GM12865 (cell line): ENCODE measurements at places on chromosomes 3 and 15.

DNA sequence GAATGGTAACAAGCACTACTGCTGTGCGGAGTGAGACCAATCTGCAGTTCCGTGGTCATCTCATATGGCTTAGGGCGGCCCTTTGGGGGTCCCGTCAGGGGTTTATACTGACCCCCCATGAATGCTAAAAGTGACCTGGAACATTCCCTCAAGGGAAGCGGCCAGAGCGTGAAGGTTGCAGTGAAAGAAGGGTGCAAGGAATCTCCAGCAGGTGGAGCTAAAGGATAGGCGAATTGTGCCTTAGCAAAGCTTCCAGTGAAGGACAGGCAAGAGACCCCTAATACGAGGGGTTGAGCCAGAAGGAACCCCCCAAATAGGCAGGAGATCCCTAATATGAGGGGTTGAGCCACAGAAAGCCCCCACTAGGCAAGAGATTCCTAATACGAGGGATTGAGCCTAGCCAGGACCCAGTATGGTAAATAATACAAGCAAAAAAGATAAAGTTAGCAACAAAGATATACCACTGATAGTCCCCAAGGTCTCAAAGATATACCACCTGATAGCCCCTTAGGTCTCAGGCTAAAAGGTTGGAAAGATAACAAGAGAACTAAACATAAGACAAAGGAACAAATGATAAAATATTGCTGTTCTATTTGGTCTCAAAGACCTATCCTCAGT lies 32.8 kb downstream of the ZNF589 start:
- DNase-seq = peak; percentile 74

- DNase-seq = peak; percentile 59
Measured at GRCh38 chr15:76711351-76711827, 193.8 kb downstream of the SCAPER start.

- no peak for DNase-seq
Measured at GRCh38 chr3:52531860-52532516, 1.7 kb downstream of the NT5DC2 start.

GRCh38 chr3:142501004-142501926 lies 53.4 kb upstream of the XRN1 start:
- no peak for DNase-seq

- peak; percentile 65 for DNase-seq
Measured at GRCh38 chr3:171187706-171188290, 161.3 kb upstream of the SLC2A2 start.

DNA sequence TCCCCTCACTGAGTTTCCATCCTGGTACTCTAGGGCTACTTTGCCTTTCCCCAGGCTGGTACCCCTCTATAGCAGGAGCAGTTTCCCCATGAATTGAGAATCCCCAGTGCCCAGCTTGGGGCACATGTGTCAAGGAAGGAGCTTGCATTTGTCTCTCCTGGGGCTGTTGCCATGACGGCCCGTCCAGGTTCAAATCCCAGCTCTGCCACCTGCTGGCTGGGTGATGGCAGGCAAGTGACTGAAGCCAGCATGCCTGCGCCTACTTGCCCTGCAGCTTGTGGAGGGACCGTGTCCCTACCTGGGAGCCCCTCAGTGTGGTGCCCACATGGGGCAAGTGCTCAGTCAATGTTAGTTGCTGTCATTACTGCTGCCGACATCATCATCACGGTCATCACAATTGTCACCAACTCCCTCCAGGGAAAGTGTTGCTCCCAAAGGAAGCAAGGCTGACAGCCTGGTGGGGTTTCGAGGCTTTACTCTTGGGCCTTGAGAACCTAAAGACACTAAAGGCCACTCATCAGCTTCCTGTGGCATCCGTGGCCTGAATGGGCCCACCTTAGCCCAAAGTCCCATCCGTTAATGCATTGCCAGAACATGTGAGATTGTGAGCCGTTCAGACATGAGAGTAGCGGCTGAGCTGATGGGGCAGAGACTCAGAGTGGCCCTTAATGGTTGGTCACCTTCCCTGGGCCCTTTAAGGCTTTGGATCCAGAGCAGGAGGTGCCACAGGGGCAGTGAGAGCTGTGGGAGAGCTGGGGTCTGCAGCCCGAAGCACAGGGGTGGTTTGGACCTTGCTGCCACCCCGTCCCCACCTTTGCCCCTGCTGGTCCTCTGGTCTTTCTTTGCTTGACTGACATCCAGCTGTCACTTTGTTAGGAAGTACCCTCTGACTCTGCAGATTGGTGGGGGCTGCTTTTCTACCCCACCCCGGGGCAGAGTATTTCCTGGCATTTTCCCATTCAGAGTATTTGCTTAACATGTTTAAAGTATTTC lies 144.4 kb downstream of the DNAJB8 start:
- DNase-seq = peak; percentile 37

GRCh38 chr3:65871305-65872141 lies 167.2 kb downstream of the MAGI1 start:
- no peak for DNase-seq

DNA sequence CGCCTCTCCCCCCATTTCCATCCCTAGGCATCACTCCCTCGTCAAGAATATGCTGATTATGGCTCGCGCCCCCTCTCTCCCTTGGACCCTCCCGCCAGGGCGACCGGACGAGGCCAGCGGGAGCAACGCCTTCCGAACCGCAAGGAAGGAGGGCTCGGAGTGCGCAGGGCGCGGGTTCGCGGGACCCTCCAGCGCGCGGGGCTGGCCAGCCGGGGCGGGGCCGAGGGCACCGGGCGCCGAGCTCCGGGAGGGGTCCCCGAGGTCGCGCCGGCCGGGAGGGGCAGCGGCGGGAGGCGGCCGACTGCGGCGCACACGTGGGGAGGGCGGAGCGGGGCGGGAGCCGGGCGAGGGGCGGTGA lies 483 bp downstream of the EHD4 start:
- DNase-seq = no peak

GRCh38 chr3:65833761-65834505 lies 204.8 kb downstream of the MAGI1 start:
- DNase-seq = peak; percentile 45

DNA sequence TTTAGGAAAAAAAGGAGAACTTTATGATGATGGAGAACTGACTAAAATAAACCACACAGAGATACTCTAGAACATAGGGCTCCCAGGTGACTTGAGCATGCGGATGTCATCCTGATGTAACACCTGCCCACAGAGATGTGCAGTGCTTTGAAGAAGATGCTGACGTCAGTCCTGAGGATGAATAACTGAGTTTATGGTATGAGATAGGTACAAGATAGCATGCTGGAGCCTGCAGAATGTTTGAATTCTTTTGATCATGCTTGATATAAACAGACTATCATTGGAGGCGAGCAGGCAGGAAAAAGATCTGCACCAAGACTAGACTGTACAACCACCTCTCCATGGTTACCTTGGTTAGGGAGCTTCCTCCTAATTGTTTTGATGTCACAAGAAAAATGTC lies 12.4 kb downstream of the CCR4 start:
- no peak for DNase-seq

- DNase-seq = no peak
Measured at GRCh38 chr3:4583416-4583815, 90.3 kb downstream of the ITPR1 start.

DNA sequence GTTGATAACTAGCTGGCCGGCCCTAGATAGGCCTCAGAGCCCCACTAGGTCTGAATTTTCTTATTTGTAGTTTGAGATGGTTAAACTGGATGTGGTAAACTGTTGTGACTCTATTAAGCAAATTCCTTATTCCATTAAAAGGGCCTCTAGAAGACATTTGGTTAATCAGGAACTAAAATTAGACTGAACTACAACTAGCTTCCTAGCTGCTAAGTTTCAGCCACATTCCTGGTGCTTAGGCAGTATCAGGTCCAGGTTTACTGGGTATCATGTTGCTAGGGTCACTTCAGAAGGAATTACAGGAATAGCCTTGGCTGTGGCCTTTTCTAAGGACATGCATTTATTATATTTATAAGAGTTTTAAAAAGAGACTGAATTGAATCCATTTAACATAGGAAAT lies 136.3 kb downstream of the PLD1 start:
- no peak for DNase-seq

GRCh38 chr15:39194106-39194830 lies 386.6 kb upstream of the THBS1 start:
- DNase-seq = no peak

- DNase-seq = no peak
Measured at GRCh38 chr15:68227643-68228142, 1.8 kb downstream of the CLN6 start.

DNA sequence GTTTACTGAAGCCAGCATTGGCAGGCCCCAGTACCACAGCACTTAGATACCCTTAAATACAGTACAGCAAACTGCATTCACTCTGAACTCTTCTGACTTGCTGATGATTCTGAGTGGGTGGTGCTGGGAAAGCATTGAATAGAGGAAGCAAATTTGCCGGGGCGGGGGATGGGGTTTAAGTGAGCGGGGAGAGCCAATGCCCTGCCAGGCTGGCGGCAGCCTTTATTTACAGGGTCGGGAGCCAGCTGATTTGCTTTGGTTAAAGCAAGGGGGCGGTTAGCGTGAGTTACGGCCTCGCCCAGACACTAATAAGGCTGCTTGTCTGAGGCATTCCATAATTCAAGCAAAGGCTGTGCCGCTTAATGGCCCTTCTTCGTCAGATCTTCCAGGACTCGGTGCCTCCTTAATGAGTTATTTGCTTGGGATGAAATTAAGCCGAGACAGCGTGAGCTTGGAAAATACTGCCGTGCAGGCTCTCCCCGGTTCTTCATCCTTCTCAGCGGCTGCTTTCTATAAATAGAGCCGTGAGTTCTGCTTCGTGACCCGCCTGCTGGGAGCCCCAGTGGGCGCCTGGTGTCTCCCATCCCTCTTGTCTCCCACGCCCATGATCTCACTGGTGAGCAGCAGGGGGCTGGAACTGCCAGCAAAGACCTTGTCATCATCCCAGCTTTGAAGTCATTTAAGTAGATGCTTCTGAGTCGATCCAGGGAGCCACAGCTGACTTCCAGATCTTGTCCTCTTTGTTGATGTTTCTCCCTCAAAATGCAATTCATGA lies 25.8 kb downstream of the SPSB4 start:
- DNase-seq = no peak

DNA sequence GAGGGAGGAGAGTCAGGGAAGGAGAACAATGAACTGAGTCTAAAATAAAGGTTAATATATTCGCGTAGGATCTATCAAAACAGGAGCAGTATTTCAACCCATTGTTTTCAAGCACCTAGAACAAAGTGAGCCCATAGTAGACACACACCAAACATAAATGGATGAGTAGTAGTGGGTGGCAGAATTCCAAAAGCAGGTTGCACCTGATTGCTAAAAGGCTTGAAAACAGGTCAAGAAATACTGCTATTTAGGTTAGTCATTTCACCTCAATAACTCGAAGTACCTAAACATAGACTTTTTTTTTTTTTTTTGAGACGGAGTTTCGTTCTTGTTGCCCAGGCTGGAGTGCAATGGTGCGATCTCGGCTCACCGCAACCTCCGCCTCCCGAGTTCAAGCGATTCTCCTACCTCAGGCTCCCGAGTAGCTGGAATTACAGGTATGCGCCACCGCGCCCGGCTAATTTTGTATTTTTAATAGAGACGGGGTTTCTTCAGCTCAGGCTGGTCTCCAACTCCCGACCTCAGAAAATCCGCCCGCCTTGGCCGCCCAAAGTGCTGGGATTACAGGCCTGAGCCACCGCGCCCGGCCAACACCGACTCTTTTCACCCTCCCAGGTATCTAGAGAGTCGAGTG lies 855 bp upstream of the ABHD5 start:
- no peak for DNase-seq

DNA sequence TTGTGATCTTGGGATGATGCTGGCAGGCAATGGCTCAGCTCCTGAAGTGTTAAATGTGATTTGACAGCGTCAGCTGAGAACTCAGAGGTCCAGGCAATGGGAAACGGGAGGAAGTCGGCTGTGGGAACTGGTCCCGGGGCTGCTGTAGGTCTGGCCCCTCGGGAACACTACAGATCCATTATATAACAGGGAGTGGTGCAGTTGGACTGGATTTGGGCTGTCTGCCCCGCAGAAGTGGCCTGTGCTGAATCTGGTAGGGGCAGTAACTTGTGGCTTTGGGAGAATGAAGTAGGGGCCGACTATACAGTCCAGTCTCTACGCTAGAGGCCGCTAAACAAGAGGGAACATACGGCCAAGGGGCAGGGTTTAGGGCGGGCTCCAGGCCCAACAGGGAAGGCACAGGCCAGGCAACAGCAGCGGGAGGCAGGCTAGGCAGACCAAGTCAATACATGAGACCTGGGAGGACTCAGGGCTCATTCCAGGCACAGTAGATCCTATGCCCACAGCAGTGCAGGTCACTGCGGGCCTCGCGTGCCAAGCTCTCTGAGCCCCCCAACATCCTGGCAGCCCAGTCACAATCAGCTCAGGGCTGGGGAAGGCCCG lies 20.3 kb upstream of the IL16 start:
- DNase-seq = no peak
